PC-3 (cell line): ENCODE measurements at places on chromosomes 12 and 14. TPM values are rescaled to one million over a fixed set of nuclear protein-coding genes. Genes with fewer than 3 reads are reported as not detected.

OR6C1 gene
- total RNA-seq, result not detected in 2 replicates

APOF gene
- total RNA-seq, result not detected in 2 replicates

RPGRIP1 gene
- 0.33 TPM in 1 of 2 replicates, not detected in the other for total RNA-seq

FGF6 gene
- not detected in 2 replicates for total RNA-seq

CLEC1B gene
- not detected in 2 replicates for total RNA-seq

TGFB3 gene
- total RNA-seq, result 10.2 and 15.5 TPM in 2 replicates

ST8SIA1 gene
- not detected in 2 replicates for total RNA-seq

CEBPE gene
- not detected in 2 replicates for total RNA-seq

CDK17 gene
- 20.7 and 23.9 TPM in 2 replicates for total RNA-seq

LRP10 gene
- total RNA-seq, result 46.5 and 59.3 TPM in 2 replicates

ITPR2 gene
- 4.0 and 10.2 TPM in 2 replicates for total RNA-seq

CISTR gene
- total RNA-seq, result not detected in 2 replicates

POTEM gene
- 0.12 TPM in 1 of 2 replicates, not detected in the other for total RNA-seq

KLRC1 gene
- not detected in 2 replicates for total RNA-seq

ADCK1 gene
- 4.7 and 5.7 TPM in 2 replicates for total RNA-seq

CFAP54 gene
- total RNA-seq, result 0.77 and 1.1 TPM in 2 replicates

PLCZ1 gene
- not detected in 2 replicates for total RNA-seq

CRIP1 gene
- total RNA-seq, result 45.9 and 48.7 TPM in 2 replicates

KLHL33 gene
- total RNA-seq, result 0.17 TPM in 1 of 2 replicates, not detected in the other

RHOJ gene
- not detected in 2 replicates for total RNA-seq

TCL1B gene
- total RNA-seq, result not detected in 2 replicates

GPRC5A gene
- total RNA-seq, result 140 and 144 TPM in 2 replicates

PLEKHD1 gene
- 0.15 and 0.35 TPM in 2 replicates for total RNA-seq

ANAPC7 gene
- 80.5 and 112 TPM in 2 replicates for total RNA-seq

DIO3 gene
- 4.9 and 5.8 TPM in 2 replicates for total RNA-seq

GYS2 gene
- not detected in 2 replicates for total RNA-seq

TMEM119 gene
- total RNA-seq, result not detected in 2 replicates

C3AR1 gene
- not detected in 2 replicates for total RNA-seq

PRH2 gene
- total RNA-seq, result not detected in 2 replicates

PIANP gene
- not detected in 2 replicates for total RNA-seq

FOXA1 gene
- 212 and 249 TPM in 2 replicates for total RNA-seq

NEK9 gene
- 29.6 and 44.5 TPM in 2 replicates for total RNA-seq

PRPH gene
- total RNA-seq, result 0.15 TPM in 1 of 2 replicates, not detected in the other

TAS2R8 gene
- not detected in 2 replicates for total RNA-seq

KRT1 gene
- total RNA-seq, result not detected in 2 replicates

GABARAPL1 gene
- total RNA-seq, result 14.9 and 24.5 TPM in 2 replicates

OAS1 gene
- total RNA-seq, result 10.1 and 10.2 TPM in 2 replicates

OVCH1 gene
- total RNA-seq, result not detected in 2 replicates

AKAP5 gene
- total RNA-seq, result 0.58 and 0.86 TPM in 2 replicates

RFX4 gene
- not detected in 2 replicates for total RNA-seq

SLC6A12 gene
- total RNA-seq, result not detected in 2 replicates

ANKS1B gene
- total RNA-seq, result 0.07 and 0.98 TPM in 2 replicates

IL22 gene
- total RNA-seq, result not detected in 2 replicates

CLEC4E gene
- not detected in 2 replicates for total RNA-seq

SLC2A14 gene
- not detected in 2 replicates for total RNA-seq

SERPINA12 gene
- not detected in 2 replicates for total RNA-seq

LARP4 gene
- total RNA-seq, result 35.1 and 39.1 TPM in 2 replicates
